ENCODE measurements at places on chromosomes 3 and 15. TPM values are rescaled to one million over a fixed set of nuclear protein-coding genes. Genes with fewer than 3 reads are reported as not detected.

Gene ATR
- 12.6 TPM for polyA plus RNA-seq

Gene LHFPL4
- not detected for polyA plus RNA-seq

Gene PAK6
- not detected for polyA plus RNA-seq

Gene ARHGAP11A
- polyA plus RNA-seq: 2.4 TPM

Gene CAPN3
- 1.3 TPM for polyA plus RNA-seq

All from IgD-negative memory B cell (primary cell).